H9 (cell line): ENCODE measurements at places on chromosomes 2 and 18.

DNA sequence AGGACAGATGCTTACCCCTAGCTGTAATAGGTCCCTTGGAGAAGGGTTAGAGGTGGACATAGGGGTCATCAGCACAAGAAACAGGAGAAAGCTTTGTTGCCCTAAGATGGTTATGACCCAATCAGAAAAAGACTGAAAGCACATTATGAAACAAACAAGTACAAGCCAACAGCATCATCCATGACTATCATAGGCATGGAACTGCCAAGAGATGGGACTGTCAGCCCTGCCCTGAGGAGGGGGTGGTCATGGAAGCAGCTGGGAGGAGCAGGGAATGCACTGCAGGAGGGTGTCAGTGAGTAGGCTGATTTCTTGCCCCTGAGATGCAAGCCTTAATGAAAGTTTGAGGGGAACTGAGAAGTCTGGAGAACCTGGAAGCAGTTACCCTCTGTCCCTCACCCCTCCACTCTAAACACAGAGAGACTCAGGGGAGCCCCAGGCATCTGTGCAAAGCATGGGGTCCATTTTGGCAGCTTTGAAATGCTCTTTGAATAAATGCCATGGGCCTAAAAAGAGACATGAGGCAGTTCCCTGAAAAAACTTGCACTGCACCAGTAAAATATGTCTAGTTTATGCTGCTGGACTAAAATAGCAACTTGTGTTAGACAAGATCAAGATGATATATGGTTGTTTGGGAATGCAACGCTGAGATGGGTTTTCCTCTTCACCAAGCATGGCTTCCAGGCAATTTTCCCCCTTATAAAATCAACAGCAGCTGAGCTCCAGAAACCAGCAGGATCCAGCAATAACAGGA lies 122.7 kb upstream of the ZFP36L2 start:
- no peak for DNase-seq

DNA sequence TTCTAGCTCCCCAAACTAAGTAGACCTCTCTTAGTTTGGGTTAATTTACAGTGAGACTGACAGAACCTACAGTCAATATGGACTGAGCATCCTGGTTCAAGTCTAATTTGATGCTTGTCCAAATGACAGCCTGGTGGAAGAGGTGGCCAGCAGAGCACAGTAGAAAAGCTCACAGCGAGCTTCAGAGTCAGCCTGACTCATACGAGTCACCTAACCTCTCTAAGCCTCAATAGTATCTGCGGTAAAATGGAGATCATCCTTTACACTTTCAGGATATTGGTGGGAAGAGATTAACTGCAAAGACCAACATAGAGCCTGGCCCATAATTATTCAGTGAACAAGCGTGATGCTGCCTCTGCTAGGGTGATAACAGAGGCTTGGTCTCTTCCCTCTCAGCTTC lies 54.5 kb downstream of the DOCK10 start:
- no peak for DNase-seq

DNA sequence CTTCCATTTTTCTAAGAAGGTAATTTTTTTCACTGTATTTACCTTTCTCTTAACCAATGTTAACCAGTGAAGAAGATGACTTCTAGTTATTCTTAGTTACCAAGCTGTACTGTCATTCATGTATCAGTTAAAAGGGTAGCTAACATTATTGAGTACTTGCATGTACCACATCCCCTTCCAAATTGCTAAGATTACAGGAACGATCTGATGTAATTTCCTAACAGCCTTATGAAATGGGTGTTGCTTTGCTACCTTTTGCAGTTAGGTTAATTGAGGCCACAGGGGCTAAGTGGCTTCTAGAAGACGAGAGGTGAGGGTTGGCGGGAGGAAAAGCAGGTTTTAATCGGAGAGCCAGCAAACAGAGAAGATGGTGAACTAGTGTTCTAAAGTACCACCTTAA lies 1.8 kb upstream of the SULT6B1 start:
- DNase-seq, result no peak

GRCh38 chr2:68915393-68915792 lies 37.3 kb downstream of the GKN2 start:
- DNase-seq, result no peak

GRCh38 chr18:356778-357177 lies 88.9 kb upstream of the THOC1 start:
- no peak for DNase-seq
